ENCODE measurements at places on chromosomes 11 and 22. TPM values are rescaled to one million over a fixed set of nuclear protein-coding genes. Genes with fewer than 3 reads are reported as not detected.

The VSIG10L2 gene
- total RNA-seq: not detected

The ARHGAP42 gene
- total RNA-seq: 6.0 TPM

The MPZL3 gene
- total RNA-seq: 7.3 TPM

The NDUFC2 gene
- total RNA-seq: 105 TPM

The OR8D4 gene
- not detected for total RNA-seq

The RAPSN gene
- total RNA-seq: 0.19 TPM

The KRTAP5-7 gene
- total RNA-seq: not detected

The F2 gene
- not detected for total RNA-seq

The TBC1D10A gene
- total RNA-seq: 11.7 TPM
